Stimulated activated effector memory CD8-positive, alpha-beta T cell treated with anti-CD3 and anti-CD28 coated beads, Interleukin-12 subunit alpha, Interleukin-12 subunit beta, amount 100 ng/mL, for 72 hours (primary cell): ENCODE measurements at places on chromosomes 6 and 20.

DNA sequence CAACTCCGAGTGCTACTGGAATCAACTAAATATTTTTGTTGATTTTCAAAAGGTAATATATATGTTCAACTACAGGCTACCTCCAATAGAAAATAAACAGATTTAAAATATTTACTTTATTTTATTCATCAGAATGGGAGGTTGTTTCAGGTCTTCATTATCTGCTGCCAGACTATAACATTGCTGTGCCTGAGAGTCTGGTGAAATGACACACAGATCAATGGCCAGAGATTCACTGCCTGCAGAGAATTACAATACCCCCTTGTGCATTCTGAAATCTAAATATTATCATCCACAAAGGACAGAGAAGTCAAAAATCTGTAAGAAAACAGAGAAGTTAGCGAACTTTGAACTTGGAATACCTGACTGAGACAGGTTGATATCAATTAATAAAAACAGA is 667.8 kb upstream of the GJE1 start:
- no peak for DNase-seq

- no peak for DNase-seq
Observed at GRCh38 chr6:146560607-146561006, 17.0 kb downstream of the RAB32 start.

- no peak for DNase-seq
Observed at GRCh38 chr6:135496800-135497411, 634 bp downstream of the AHI1 start.

DNA sequence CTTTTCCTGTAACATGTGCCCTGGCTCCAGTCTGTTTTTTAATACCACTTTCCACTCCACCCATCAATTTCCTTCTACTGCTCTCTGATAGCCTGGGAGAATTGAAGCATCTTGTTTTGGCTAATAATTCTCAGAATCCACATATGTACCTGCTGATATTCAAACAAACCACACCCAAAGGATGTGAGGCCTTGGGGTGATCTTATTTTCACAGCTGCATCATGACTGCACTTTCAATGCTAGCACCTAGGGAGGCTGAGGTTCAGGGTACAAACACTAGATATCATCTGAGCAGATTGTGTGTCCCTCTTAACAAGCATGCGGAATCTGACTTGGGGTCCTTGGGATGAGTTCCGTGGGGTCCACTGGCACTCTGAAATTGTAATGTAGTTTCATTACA is 12.7 kb downstream of the FNDC1 start:
- DNase-seq = no peak

DNA sequence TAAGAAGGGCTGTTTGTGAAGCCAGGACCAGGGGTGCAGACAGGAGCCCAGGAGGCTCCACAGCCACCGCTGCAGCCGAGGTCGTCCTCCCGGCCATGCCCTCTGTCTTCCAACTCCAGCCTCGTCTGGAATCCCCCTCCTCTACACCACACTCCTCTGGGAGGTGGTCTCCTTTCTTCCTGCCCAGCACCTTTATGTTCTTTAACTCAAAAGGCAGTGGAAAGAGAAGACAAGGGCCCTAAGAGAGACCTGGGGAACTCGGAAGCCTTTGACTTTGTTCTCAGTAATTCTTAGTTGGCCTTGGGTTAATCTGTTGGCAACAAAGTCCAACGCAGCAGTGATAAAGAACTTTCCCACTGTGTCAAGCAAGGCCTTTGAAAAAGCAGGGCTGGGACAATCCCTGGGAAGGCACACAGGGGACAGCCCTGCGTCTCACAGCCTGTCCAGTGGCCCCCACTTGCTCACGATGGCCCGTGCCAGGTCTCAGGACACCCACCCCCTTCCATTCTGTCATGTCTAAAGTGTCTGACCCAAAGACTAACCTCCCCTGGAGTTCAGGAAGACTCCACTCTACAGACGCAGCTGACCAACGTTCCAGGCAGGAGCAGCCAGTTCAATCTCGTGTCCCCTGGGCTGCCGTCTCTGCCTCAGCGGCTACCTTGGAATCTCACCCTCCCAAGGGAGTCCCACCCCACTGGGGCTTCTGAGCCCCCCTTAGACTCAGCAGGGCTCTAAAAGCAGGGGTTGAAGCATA is 42.8 kb upstream of the FAM50B start:
- no peak for DNase-seq

DNA sequence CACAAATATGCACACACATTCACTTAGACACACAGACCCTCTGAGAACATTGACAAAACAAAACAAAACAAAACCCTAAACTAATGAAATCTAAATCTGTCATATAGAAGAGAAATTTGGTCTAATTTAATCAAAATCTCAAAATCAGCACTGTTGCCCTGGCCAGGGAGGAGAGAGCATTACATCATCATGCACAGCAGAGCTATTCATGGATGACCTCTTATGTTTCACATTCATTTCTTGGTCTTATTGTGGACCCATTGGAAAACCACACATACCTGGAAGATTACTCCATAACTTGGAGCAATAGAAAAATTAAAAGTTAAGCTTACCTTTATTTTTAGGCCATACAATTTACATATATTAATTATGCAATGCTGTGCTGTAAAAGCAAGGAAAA is 1223.6 kb upstream of the GJE1 start:
- DNase-seq = no peak
